ENCODE measurements at places on chromosomes 2 and 18. TPM values are rescaled to one million over a fixed set of nuclear protein-coding genes. Genes with fewer than 3 reads are reported as not detected.

The UGT1A1 gene
- total RNA-seq: not detected

- no peak overlapping the region for H3K4me3 ChIP-seq
- H3K27me3 ChIP-seq: no peaks in the 10 kb centered on the region
- H3K36me3 ChIP-seq: no peaks in the 10 kb centered on the region
- no peak overlapping the region for H3K27ac ChIP-seq
- H3K4me1 ChIP-seq: peaks cover 11% of the 10 kb centered on the region
These were observed 18.5 kb downstream of the CHCHD5 start for GRCh38 chr2:112602917-112603316.

DNA sequence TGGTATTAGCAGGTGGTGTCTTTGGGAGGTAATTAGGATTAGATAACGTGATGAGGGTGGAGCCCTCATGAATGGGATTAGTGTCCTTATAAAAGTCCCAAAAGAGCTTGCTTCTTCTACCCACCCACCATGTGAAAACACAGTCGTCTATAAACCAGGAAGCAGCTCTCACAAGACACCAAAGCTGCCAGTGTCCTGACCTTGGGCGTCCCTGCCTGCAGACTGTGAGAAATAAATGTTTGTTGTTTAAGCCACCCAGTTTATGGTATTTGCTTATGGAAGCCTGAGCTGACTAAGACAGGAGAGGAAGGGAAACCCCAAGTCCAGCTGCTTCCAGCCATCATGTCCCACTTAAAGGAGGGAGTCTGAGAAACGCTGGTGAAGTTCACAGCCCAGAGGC lies 13.6 kb downstream of the ADI1 start:
- no peak overlapping the region for H3K27ac ChIP-seq
- H3K4me3 ChIP-seq: no peak overlapping the region
- no peaks in the 10 kb centered on the region for H3K4me1 ChIP-seq
- H3K27me3 ChIP-seq: no peaks in the 10 kb centered on the region
- peak; percentile 23 for DNase-seq
- H3K36me3 ChIP-seq: peaks cover 29% of the 10 kb centered on the region

DNA sequence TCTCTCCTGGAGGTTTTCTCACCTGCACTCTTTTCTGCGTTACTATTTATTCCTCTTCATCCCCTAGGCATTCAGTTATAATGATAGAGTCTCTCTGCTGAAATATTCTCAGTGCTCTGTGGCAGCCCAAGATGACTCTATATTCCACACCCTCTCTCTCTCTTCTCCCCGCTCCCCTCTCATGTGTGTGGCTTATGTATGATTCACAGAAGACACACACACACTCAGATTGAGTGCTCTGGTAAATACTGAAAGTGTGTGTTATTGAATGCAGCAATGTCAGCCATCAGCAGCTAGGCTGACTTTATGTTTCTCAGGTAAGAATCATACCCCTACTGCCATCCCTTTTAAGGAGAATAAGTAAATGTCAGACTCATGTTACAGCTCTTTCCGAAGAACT lies 201.2 kb downstream of the SLC4A10 start:
- H3K27ac ChIP-seq: no peak overlapping the region
- H3K27me3 ChIP-seq: no peaks in the 10 kb centered on the region
- no peaks in the 10 kb centered on the region for H3K36me3 ChIP-seq
- no peak for DNase-seq
- no peaks in the 10 kb centered on the region for H3K4me1 ChIP-seq

- no peaks in the 10 kb centered on the region for H3K27me3 ChIP-seq
- H3K4me3 ChIP-seq: no peak overlapping the region
- peak; percentile 55 for DNase-seq
- H3K27ac ChIP-seq: no peak overlapping the region
- peaks cover 36% of the 10 kb centered on the region for H3K4me1 ChIP-seq
- H3K36me3 ChIP-seq: no peaks in the 10 kb centered on the region
These were observed 81.6 kb downstream of the SH3RF3 start for GRCh38 chr2:109210431-109211200.

DNA sequence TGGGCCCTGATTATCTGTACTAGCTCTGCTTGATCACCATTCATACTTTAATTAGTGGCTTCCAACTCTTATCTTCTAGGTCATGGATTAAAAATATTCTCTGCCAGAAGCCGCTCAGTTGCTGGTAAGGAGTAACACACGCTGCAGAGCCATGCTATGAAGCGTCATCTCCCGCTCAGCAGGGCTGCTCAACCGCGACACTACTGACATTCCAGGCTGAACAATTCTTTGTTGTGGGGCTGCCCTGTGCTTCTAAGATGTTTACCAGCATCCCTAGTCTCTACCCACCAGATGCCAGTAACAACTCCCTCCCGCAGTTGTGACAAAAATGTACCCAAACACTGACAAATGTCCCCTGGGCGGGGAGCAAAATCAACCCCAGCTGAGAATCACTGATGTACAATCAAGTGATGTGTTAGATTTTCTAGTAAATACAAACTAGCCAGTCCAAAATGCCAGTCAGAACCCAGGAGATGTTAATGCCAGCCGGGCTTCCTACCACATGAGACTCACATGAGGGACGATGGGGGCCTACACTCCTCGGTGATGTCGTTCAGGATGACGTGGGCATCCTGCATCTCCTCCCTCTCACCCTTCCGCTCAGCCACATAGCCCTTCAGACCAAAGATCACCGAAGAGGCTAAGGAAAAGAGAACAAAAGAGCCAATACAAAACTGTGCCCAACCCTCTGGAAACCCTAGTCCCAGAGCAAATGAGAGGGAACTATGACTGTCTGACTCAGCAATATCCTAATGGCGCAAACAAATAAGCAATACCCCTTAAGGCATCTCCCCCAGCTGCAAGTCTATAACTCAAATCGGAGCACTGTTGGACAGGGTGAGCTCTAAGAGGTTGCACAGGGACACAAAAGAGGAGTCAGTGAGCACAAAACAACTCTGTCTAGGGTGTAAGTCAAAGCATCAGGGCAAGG lies 15.6 kb downstream of the ILKAP start:
- DNase-seq: no peak
- H3K36me3 ChIP-seq: peaks cover 61% of the 10 kb centered on the region
- H3K4me1 ChIP-seq: peaks cover 5% of the 10 kb centered on the region
- H3K27me3 ChIP-seq: no peaks in the 10 kb centered on the region

The APLF gene
- 3.3 TPM for total RNA-seq

- no peak overlapping the region for H3K4me3 ChIP-seq
- peaks cover 4% of the 10 kb centered on the region for H3K27me3 ChIP-seq
- DNase-seq: no peak
- H3K36me3 ChIP-seq: no peaks in the 10 kb centered on the region
- peaks cover 4% of the 10 kb centered on the region for H3K4me1 ChIP-seq
These were observed 93.9 kb upstream of the CTDP1 start for GRCh38 chr18:79585395-79586370.

DNA sequence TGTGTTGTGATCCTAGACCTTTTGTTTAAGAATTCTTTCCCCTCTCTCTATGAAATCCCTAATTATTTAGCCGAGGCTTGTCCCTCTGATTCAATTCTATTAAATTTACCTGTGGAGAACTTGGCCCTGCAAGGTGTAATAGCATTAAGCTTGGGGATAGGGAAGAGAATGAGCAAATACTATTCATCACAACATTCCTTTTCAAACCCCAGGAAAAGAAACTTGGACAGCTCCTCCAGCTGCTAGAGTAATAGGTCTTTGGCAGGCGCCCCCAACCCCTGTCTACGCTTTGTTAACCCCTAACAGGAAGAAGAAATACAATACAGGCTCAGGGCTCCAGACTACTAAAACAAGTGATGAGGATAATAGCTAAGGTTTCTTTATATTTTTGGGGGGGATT lies 957.0 kb downstream of the CPS1 start:
- H3K27me3 ChIP-seq: no peaks in the 10 kb centered on the region
- no peak overlapping the region for H3K4me3 ChIP-seq
- H3K27ac ChIP-seq: no peak overlapping the region
- no peaks in the 10 kb centered on the region for H3K4me1 ChIP-seq

DNA sequence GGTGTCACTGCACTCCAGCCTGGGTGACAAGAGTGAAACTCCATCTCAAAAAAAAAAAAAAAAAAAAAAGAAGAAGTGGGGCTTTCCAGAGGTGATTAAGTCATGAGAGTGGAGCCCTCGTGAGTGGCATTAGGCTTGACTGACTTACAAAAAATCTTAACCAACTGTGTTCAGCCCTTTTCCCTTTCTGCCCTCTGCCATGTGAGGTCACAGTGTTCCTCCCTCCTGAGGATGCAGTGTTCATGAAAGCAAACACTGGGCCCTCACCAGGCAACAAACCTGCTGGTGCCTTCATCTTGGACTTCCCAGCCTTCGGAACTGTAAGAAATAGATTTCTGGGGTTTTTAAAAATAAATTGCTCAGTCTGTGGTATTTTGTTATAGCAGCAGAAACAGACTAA lies 37.0 kb upstream of the METTL21A start:
- no peak for DNase-seq
- no peak overlapping the region for H3K4me3 ChIP-seq
- H3K27ac ChIP-seq: no peak overlapping the region

GRCh38 chr2:232235716-232236115 lies 142.8 kb upstream of the ALPP start:
- H3K36me3 ChIP-seq: peaks cover 4% of the 10 kb centered on the region
- no peak overlapping the region for H3K4me3 ChIP-seq
- H3K4me1 ChIP-seq: peaks cover 3% of the 10 kb centered on the region
- no peaks in the 10 kb centered on the region for H3K27me3 ChIP-seq

The KCTD1 gene
- total RNA-seq: 4.7 TPM

The TMEM200C gene
- 1.7 TPM for total RNA-seq

DNA sequence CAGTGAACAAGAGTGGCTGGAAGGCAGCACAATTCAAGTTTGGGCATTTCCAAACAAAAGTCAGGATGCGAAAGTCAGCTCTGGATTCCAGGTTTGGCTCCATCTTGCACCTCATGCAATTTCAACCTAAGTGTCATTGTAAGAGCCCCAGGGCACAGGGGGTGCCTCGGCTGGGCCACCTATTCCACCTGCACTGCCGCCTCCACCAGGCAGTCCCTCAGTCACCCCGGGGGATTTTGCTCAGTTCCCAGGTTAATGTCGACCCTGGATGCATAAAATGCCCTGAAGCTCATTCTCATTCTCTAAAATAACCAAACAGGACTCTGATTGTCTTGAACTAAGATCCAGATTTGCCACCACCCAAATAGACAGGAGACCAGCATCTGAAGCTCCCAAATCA lies 77.6 kb downstream of the EDAR start:
- H3K27ac ChIP-seq: no peak overlapping the region
- peaks cover 50% of the 10 kb centered on the region for H3K27me3 ChIP-seq
- no peaks in the 10 kb centered on the region for H3K4me1 ChIP-seq
- H3K4me3 ChIP-seq: no peak overlapping the region
- DNase-seq: no peak
- H3K36me3 ChIP-seq: no peaks in the 10 kb centered on the region
